ENCODE measurements at places on chromosomes 4 and X. TPM values are rescaled to one million over a fixed set of nuclear protein-coding genes. Genes with fewer than 3 reads are reported as not detected.

DNA sequence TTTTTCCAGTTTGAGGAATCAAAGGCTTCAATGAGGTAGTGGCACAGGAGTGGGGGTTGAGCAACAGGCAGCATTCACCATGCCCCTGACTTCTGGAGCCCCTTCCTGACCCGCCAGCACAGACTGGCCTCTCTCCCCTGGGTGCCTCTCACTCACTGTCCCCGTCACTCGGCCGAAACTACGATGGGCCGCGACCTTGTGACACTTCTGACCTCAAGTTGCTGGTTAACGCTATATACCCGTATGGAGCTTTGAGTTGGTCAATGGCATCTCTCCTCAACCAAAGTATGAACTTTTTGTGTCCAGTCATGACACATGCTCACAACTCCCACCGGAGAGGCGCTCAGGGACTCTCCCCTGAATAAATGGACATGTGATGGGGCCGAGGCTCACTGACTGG lies 72.1 kb downstream of the IRF2 start:
- DNase-seq = no peak

GRCh38 chrX:22278375-22278774 lies 5.7 kb downstream of the CBLL2 start:
- DNase-seq = no peak

DNA sequence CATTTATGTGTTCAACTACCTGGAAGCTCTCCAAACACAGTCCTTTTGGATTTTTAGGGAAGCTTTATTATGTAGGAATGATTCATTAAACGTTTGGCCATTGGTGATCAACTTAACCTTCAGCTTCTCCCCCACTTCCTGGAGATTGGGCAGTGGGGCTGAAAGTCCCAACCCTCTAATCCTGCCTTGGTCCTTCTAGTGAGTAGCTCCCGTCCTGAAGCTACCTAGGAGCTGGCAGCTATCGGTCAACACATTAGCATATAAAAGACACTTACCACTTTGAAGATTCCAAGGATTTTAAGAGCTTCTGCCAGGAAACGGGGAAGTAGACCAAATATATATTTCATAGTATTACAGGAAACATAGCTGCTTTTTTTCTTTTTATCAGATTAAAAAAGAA lies 69.7 kb downstream of the MCUB start:
- no peak for DNase-seq

Gene ADH6
- total RNA-seq = 0.11 TPM

Gene EFNB1
- total RNA-seq = 21.3 TPM

GRCh38 chr4:37816719-37817118 lies 9.8 kb upstream of the PGM2 start:
- DNase-seq = no peak

DNA sequence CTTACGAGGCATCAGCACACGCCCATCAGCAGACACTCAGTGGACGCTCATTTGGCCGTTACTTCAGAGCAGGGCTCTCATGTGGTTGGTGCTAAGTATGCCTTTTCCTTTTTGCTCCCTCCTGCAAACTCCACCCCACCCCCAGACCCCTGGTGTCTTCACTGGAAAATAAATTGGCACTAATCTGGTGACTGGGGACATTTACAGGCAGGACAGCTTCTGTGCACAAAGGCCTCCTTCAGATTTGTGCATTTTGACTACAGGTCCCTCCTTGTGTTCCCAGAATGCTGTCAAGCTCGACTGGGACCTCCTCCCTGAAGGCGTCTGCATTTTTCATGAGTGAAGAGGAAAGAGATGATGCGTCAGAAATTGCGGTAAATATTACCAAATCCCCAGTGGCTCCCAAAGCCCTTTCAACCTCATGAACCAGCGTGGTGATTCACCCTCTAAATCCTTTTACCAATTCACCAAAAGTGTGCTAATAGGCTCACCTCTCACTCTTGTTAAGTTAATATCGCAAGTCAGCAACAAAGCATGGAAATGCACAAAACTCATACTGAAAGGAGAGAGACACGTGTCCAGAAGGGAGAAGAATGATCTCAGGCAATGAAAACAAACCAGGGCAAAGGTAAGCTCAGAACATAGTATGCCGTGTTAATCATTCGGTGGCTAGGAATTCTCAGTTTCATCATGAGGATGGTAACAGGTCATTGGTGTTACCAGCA lies 119.0 kb downstream of the NKX6-1 start:
- DNase-seq = no peak

Gene LONRF3
- 8.8 TPM for total RNA-seq

- no peak for DNase-seq
These were observed 136.2 kb downstream of the KIT start for GRCh38 chr4:54793856-54794422.

GRCh38 chrX:45056428-45057145 lies 144.1 kb downstream of the DIPK2B start:
- no peak for DNase-seq

Gene MCTS1
- total RNA-seq = 48.9 TPM

DNA sequence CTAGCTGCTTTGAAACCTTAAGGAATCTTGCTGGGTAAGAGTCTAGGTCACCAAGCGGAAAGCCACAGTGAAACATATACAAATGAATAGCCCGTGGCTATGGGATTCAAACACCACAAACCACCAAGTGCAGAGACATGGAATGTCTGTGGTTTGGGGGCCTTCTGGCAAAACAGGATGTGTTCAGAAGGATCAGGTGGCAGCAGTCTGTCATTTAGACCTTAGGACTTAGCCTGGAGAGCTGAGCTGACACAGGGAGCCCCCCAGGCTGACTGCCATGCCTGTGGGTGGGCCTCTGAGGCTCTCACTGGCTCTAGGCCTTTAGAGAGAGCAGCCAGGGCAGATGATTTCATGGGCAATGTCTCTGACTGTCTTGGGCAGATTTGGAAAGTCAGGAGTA lies 225.6 kb downstream of the FBXW7 start:
- no peak for DNase-seq

DNA sequence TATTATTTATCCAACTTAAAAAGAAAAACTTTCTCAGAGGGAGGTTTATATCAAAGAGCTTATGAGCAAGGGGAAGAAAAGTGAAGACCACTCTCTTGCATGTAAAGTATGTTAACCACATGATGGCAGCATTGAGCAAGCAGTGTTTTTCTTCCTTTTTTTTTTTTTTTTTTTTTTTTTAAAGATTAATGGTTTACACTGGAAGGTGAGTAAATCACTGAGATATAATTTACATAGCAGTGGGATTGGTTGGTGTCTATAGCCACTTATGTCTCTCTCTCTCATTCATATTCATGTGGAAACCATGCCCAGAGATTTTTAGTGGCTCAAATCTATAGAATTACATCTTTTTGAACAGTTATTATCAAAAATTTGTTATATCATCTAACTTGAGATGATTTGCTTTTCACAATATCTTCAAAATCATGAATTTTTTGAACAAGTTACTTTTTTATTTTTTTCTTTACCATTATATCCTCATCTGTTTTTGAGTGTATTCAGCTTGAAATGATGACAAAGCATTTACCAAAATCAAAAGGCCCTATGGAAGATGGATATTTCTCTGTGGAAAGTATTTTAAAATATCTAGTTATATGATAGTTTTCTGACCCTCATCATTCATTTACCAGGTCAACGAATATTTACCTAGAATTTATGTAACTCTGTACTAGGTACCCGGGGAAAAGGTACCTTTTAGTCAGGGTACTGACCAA lies 31.6 kb downstream of the MTHFD2L start:
- peak; percentile 11 for DNase-seq

Gene RASSF6
- total RNA-seq = 0.28 TPM

GRCh38 chrX:3052860-3053259 lies 11.6 kb downstream of the ARSF start:
- DNase-seq = peak; percentile 35

- DNase-seq = no peak
These were observed 228.1 kb downstream of the FBXO8 start for GRCh38 chr4:174055344-174055743.

- DNase-seq = no peak
These were observed 75.4 kb downstream of the LIMCH1 start for GRCh38 chr4:41613386-41613785.

GRCh38 chr4:184983672-184984356 lies 34.5 kb upstream of the HELT start:
- DNase-seq = peak; percentile 94

- DNase-seq = peak; percentile 13
These were observed 1.6 kb downstream of the MID2 start for GRCh38 chrX:107827030-107827831.

DNA sequence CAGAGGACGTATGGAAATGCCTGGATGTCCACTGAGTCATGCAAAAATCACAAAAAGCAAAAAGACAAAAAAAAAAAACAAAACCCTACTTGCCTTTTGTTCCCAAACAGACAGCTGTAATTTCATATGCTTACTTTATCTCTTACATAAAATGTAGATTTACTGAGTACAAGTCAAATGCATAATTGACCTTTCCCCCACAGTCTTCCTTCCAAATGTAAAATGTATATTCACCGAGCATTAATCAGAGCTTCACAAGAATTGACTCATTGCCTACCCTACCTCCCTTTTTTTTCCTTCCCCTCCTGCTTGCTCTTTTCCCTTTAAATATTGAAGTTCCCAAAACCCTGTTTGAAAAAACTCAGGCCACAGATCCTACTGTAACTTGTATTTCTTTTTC lies 32.5 kb upstream of the TMPRSS11B start:
- no peak for DNase-seq

DNA sequence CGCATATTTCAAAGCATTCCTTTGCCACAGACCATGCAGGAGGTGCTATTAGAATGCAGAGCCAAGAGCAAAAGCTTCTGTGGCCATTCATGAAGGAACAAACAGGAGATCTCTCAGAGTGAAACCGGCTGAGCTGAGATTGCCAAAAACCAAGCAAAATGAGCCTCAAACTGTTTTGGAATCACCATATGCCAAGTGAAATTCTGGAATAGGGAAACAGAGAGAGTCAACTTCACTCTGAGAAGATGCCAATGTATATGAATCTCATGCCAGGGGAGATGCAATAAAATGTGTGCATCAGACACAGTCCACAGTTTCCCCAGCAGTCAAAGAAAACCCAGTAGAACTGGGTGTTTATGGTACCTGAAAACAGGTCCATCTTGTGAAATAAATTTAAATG lies 42.3 kb downstream of the SRPX start:
- DNase-seq = peak; percentile 85

GRCh38 chrX:22155126-22155525 lies 117.6 kb upstream of the CBLL2 start:
- DNase-seq = no peak

Gene PLS3
- total RNA-seq = 85.4 TPM

- no peak for DNase-seq
These were observed 22.7 kb upstream of the TMPRSS11F start for GRCh38 chr4:68152411-68152810.

- DNase-seq = no peak
These were observed 21.3 kb upstream of the OPHN1 start for GRCh38 chrX:68454476-68455150.

DNA sequence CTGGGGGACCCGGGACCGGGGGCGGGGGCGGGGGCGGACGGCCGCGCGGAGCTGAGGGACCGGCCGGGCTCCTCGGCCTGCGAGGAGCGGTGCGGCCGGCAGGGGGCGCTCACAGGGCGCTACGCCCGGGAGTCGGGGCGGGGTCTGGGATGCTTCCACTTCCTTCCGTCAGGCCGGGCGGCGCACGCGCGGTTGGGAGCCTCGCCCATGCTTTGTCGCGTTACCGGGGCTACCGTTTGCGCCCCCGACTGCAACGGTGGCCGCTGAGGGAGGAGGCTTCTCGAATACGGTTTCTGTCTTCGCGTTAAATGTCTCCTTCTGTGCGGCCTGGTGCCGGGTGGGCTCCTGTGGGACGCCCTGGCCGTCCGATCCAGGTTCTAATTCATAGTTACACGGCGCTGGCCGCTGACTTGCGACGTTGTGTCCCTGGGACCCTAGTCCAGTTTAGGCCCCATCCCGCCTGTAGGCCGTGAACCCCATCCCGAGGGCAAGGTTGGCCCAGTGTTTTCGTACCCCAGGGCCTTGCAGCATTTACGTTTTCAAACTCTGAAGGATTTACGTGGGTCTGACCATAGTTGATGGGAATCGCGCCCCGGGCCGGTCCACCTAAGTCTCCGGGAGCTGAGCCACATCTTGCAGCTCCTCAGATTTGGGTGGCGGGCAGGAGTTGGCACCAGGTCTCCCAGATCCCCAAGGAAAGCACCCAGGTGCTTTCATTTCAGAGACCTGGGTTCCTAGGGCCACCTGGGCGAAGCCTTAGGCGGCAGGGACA lies 549 bp downstream of the MSL3 start:
- DNase-seq = peak; percentile 64

- DNase-seq = no peak
These were observed 108.8 kb downstream of the MAGEC2 start for GRCh38 chrX:142096253-142096652.

DNA sequence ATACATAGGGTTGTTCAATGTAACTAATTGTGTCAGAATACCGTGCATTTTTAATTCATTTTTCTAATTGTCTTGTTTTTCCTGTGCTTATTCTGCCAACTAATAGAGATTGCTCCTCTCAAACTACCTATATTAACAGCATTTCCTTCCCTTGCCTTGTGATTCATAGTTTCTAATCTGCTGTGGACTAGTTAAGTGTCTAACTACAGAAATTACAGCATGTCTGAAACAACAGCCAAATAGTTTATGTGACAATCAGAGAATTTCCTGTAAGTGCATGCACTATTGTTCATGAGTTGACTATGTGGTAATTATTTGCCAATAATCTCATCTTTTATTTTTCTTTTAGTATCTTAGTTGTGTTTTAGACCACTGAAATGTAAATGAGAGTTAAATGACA lies 4.1 kb upstream of the SEC24B start:
- no peak for DNase-seq

GRCh38 chr4:158395889-158396288 lies 125.8 kb upstream of the RXFP1 start:
- no peak for DNase-seq

DNA sequence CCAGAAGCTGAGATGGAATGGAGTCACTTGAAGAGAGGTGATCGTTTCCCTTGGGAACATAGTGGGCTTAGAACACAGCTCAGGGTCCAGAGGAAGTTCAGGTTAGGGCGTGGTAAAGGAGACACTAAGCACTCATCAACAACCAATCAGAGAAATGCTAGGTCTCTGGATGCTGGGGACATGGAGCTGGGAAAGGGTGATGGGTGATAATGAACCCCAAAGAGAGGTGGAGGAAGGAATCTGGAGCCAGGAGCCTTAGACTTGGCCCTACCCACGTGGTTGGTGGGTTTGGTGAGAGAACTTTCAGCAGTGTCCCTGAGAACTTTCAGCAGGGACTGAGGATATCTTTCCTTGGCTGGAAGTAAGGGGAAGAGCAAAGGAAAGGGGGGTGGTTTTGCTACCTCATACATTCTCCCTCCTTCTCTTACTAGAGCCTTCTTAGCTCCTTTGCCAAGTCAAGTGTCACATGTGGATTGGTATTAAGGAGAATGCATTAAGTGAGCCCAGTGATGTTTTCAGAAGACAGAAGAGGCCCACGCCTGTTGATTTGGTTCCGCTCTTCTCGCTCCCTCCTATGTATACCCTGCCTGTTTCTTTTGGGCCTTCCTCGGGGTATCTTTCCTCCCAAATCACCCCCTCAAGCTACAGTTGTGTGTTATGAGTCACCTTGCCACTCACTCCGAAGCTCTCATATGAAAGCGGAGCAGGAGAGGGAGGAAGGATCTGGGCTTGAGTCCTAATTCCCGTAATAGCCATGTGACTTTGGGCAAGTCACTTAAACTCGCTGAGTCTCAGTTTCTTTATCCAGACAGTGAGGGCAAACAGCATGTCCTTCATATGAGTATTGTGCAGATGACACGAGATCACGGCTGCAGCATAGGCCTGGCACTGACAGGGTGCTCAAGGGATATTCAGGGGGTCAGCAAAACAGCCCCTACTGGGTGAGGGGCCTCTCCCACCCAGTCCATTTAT lies 63.1 kb downstream of the TSC22D3 start:
- no peak for DNase-seq

- no peak for DNase-seq
These were observed 214.4 kb downstream of the HS3ST1 start for GRCh38 chr4:11214281-11214680.

Gene IL9R
- total RNA-seq = 0.06 TPM
